ENCODE measurements at places on chromosomes 6 and 20. TPM values are rescaled to one million over a fixed set of nuclear protein-coding genes. Genes with fewer than 3 reads are reported as not detected.
A peak's percentile ranks its signal among the peaks of the same experiment; 100 is the strongest.

- no peak for DNase-seq
Measured at GRCh38 chr6:3913077-3913957, 64.1 kb downstream of the FAM50B start.

The VWA7 gene
- polyA plus RNA-seq: 6.0 TPM

DNA sequence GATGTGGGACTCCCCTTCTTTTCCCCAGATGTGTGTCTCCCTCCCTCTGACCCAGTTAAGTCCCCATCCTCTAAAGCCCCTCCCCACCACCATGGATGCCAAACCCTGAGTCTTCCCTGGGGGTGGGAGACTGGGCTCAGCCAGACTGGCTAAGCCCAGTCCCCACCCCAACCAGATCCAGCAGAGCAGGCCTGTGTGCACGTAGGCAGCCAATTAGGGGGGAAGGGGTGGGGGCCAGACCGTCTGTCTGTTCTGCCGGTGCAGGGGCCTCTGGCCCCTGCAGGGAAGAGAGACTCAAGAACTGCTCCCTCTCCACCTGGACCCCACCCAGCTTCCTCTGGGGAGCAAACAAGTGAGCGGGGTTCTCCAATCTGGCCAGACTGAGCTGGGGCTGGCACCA, 605 bp downstream of the COX4I2 start:
- no peak for DNase-seq

DNA sequence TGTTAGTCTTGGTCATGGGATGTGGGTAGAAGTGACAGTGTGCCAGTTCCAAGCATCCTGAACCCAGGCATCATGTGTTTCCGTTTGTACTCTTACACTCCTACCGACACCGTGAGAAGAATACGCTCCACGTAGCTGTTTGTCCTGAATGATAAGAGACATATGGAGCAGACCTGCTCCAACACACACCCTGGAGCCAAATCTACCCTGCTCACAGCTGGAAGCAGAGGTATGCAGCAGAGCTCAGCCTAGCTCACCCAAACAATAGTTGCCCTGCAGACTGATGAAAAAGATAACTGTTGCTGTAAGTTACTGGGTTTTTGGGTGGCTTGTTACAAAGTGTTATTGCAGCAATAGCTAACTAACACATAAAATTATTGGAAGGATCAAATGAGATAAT, 14.3 kb upstream of the PDSS2 start:
- DNase-seq: no peak

DNA sequence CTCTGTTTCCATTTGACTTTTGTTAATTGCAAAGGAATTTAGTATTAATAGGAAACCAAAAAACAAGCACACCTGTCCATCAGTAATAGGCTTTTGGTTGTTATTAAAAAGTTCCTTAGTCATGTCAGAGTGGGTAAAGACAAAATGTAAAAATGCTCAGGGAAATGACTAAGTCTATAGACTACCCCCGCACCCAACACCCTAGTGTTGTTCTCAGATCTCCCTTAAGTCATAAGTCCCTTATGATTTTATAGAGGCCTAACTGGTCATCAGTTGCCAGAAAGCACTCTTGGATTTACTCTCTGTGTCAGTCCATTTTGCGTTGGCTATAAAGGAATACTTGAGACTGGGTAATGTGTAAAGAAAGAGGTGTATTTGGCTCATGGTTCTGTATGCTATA, 52.8 kb downstream of the MAP3K4 start:
- no peak for DNase-seq

The SLC16A10 gene
- polyA plus RNA-seq: 0.06 TPM

The TNFAIP3 gene
- polyA plus RNA-seq: 86.2 TPM

The PSORS1C2 gene
- not detected for polyA plus RNA-seq

The KCNB1 gene
- polyA plus RNA-seq: not detected

DNA sequence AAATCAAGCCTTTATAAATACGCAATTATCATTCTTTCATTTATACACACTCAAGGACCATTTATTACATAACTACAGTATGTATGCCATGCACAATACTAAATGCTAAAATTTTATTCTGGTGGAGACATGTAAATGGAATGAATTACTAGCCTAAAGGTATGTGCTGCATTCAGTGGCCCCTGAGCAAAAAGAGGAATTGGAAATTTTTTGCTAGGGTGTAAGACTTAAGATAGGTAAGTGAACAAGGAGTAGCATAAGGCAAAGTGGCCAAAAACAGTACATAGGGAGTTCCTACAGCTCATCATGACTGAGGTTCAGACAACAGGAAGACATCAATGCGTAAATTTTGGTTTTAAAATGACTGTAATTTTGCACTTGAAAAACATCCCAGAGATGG, 2.3 kb upstream of the MTFR2 start:
- DNase-seq: peak; percentile 42

DNA sequence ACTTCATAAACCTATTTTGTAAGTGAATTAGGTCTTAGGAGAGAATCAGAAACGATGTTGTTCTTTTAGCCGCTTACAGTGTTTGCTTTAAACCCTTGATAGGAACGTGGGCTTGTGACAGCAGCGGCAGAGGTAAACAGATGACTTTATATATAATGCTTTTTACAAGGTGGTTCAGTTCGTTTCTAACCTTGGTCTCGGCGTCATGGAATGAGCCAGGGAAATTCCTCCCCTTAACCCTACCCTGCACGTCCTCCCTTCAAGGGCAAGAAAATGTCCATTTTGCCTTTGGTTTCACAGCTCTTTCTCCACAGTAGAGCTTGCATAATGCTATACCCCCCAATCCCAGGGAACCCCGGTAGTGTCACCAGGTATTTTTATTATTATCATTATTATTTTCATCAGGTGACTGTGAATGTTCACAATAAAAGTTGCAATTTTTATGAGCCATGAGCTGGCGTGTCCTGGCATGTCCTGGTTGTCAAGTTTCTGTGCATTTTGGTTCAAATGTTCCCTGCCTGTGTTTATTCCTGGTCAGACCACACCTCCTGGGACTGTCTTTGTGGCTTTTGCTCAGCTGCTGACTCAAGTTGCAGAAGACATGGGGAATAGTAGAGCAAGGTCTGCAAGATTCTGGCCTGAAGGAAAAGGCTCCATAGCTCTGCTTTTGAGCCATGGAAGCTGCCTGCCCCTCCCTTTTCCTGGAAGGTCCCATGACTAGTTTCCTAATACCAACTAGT, 112.8 kb upstream of the BMP2 start:
- DNase-seq: no peak

The MATN4 gene
- polyA plus RNA-seq: not detected

The CALHM5 gene
- polyA plus RNA-seq: not detected

The SMOC2 gene
- polyA plus RNA-seq: 0.06 TPM

The GSTA3 gene
- not detected for polyA plus RNA-seq

The RBCK1 gene
- polyA plus RNA-seq: 110 TPM

- DNase-seq: no peak
Measured at GRCh38 chr6:113049190-113049589, 702.1 kb downstream of the RFPL4B start.

DNA sequence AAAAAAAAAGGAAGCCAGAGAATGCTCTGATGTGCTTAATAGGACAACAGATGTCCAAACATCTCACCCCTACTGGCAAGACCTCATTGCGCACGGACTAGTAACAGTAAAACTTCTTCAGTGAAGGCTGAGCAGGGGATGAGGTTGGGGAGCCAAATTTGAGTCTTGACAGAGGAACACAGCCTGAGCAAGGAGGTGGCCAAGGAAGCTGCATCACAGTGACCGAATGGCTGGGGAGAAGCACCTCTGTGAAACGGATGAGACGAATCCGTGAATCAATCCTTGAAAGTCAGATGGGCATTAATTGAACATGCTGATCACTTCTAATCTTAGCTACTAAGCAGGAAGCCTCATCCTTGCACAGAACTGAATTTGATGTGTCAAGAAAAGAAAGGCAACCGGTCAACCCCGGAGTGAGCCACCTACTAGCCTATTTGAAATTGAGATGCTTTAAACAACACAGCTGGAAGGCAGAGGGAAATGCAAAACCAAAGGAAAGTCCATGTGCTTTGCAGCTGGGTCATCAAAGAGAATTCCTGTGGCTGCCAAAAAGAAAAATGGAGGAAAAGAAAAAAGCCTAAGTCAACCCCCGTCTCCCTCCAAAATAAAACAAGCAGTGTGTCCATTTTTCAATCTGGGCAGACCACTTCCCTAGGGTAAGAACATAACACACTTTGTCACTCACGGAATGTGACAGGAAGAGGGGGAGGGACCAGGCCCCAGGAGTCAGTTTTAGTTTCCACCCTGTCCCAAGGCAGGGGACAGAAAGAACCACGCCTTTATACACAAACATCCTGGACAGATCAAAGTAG, 29.5 kb downstream of the PXDC1 start:
- no peak for DNase-seq

DNA sequence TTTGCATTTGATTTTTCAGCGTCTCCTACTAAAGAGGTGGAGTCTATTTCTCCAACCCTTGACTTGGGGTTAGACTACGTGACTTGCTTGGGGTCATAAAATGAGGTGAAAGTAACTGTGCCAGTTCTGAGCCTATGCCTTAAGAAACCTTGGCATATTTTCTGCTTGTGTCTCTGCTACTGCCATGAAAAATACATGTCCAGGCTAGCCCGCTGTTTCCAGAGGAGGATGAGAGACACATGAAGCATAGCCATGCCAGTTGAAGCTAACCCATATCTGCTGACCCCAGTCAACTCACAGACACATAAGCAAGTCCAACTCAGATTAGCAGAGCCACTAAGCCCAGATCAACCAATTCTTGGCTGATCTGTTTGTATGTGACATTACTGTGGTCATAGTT, 38.7 kb downstream of the SCP2D1 start:
- DNase-seq: no peak

GRCh38 chr20:11315525-11315924, 602.2 kb upstream of the BTBD3 start:
- no peak for DNase-seq

DNA sequence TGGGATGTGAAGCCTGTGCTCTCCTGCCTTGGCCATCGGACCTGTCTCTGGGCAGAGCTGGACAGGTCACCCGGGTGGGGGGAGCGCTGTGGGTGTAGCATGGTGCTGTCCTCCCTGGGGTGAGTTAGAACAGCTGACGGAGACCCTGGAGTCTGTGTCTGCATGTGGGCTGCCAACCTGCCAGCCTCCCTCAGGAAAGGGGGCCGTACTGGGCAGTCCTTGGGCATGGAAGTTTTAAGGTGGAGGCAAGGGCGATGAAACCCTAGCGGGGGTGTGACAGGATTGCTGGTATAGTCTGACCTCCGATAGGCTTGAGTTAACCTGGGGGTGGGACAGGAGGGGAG, 2.4 kb downstream of the SOX18 start:
- DNase-seq: no peak

The BRPF3 gene
- 17.1 TPM for polyA plus RNA-seq

DNA sequence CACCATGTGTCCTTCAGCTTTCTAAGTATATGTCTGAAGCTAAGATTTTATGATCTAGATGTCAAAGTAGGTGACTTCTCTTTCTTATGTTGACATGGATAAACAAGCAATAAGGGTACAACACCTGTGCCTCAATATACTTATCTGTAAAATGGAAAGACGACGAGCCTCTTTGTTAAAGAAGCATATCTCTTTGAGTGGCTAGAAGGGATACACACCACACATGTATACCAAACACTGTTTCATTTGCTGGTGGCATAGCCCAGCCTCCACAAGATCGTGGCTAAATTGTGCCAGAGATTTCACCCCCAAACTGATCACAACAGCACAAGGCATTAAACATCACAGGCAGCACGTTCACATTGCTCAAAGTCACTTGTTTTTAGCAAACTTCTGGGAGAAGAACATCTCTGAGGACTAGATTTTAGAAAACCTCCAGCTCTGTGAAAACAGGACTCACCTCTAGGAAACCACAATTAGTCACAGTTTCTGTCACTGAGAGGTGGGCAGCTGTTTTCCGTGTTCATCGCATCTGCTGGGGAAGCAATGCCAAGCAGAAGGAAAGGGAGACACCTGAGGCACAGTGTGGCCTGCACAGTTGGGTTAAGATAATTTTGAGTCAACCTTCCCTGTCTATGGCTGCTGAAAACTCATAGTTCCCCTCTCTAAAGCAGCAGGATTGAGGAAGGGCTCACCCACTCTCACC, 263.0 kb upstream of the PLCB4 start:
- no peak for DNase-seq

GRCh38 chr20:40565001-40565681, 123.9 kb downstream of the MAFB start:
- no peak for DNase-seq

- DNase-seq: no peak
Measured at GRCh38 chr6:80622641-80623040, 516.2 kb downstream of the BCKDHB start.

DNA sequence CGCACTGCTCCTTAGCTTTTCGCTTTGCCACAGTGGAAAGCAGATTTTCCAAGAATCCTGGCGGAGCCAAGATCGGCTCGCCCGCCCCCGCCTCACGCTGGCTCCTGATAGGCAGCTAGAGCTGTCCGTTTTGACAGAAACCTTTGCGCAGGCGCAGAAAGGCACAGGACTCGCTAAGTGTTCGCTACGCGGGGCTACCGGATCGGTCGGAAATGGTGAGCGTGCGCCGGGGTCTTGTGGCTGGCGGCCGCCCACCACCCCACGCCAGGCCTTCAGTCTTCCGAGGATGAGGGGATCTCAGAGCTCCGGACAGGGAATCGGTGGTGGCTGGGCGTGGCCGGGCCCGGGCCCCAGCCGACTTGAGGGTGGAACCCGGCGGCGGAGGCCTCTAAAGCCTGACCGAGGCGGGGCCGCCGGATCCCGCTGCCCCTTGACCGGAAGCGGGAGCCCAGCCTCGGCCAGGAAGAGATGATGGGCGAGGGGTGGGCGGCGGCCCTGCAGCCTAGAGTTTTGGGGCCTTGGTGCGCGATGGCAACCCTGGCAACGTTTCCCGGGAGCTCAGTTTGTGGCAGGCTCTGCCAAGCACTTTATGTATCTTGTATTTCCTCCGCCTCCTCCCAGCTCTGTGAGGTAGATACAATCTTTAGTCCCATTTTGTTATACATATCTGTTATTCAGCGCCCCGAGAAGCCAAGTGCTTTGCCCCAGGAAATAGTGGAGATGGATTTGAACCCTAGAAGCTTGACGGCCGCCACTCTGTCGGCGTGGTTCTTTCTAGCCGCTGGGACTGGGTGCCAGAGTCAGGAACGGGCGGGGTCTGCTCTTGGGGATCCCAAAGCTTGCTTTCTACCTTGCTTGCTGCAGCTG, at the start of gene DYNLRB1:
TSS of gene DYNLRB1 (plus strand) at position 176 of the 867 bp plus-strand sequence. CDS start at position 213, 37 bp downstream.
- peak; percentile 95 for DNase-seq

DNA sequence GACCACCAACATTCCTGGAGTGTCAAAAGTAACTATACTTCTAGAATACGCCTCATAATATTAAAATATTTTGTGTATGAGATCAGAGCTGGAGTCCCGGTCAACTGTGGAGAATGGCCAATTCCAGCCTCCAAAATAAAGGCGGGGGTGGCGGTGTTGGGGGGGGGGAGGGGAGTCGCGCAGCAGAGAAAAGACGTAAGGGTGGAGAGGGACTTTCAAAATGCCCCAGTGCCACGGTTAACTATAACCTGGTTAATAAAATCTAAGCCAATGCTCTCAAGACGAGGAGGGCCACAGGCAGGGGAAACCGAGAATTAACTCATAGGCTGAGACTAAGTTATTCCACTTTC, 1.3 kb downstream of the NUP153 start:
- no peak for DNase-seq

DNA sequence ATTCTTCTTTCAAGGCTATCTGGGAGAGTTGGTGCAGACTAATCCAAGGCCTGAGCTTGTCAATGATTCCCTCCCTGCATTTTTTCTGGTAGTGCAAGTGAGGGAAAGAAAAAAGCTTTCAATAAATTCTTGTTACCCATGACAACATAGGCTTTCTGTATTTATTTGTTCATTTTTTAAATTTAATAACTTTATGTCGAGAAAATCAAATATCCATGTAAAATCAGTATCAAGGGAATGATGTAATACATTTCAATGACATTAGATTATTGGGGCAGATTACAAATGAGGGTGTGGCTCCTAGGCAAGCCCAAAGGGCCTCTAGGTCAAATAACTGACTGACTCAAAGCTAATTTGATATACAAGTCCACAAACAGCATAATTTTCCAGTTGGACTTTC, 104.0 kb downstream of the GJA1 start:
- DNase-seq: no peak
